MCF 10A (cell line): ENCODE measurements at places on chromosomes 6 and 20. TPM values are rescaled to one million over a fixed set of nuclear protein-coding genes. Genes with fewer than 3 reads are reported as not detected.

- no peak for DNase-seq
- no peaks in the 10 kb centered on the region for H3K27me3 ChIP-seq
- H3K4me1 ChIP-seq: peaks cover 6% of the 10 kb centered on the region
- H3K4me3 ChIP-seq: no peak overlapping the region
Observed at GRCh38 chr6:9537381-9537780, 877.5 kb downstream of the TFAP2A start.

ADGRB3 gene
- total RNA-seq: not detected in 2 replicates

GRCh38 chr20:10911298-10911697 lies 237.5 kb upstream of the JAG1 start:
- no peaks in the 10 kb centered on the region for H3K36me3 ChIP-seq
- H3K27me3 ChIP-seq: no peaks in the 10 kb centered on the region

PTPRK gene
- total RNA-seq: 50.2 and 55.5 TPM in 2 replicates

MEI4 gene
- not detected in 2 replicates for total RNA-seq

DNA sequence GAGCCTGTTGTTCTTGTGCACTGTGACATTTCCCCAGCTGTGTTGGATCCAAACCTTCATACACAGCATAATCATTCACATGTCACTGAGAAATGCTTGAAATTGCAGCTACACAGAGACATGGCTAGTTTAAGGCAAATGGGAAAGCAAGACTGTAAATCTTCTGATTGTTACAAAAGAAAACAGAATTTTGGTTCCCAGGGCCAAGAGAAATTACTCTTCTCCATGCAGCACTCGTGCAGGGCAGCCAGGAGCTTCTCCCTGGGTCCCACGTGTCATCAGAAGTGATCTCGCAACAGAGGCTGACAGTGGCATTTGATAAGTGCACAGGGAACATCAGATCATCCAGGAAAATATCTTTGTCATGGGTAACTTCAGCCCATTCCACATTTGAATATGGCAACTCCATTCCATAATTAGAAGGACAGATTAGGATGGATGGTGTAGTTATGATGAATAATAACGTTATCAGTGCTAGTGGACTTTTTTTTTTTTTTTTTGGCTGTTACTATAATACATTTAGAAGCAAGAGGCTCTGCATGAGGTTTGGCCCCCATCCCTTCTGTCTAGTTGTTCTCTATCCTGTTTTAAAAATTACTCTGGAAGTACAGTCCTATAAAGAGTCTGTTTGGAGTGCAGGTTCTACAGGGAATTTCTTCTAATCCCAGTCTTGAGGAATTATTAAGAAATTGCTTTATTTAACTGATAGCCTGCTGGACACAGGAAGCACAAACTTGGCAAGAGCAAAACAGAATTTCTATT lies 571.0 kb upstream of the NOX3 start:
- peaks cover 6% of the 10 kb centered on the region for H3K4me1 ChIP-seq
- H3K27ac ChIP-seq: no peak overlapping the region
- no peaks in the 10 kb centered on the region for H3K27me3 ChIP-seq

DNA sequence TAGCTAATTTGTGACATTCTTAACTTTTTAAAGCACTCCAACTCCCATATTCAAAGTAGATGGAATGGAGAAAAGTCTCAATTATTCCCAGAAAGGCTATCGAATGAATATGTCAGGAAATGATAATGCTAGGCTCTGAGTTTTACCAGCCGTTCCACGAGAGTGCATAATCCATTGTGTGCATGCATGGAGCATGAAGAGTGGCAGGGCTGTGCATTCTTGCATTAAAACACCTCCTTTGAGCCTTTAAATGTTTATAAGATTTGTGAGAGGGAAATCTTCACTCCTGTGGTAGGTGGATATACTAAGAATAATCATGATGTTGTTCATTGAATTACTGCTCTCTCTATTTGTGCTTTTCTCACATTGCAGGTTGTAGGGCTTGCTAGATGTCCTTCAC lies 178.3 kb downstream of the CARMIL1 start:
- peaks cover 6% of the 10 kb centered on the region for H3K36me3 ChIP-seq
- no peaks in the 10 kb centered on the region for H3K27me3 ChIP-seq
- no peak overlapping the region for H3K4me3 ChIP-seq
- no peak overlapping the region for H3K27ac ChIP-seq
- DNase-seq: no peak
- H3K4me1 ChIP-seq: no peaks in the 10 kb centered on the region
